ENCODE measurements at places on chromosomes 12 and 14. TPM values are rescaled to one million over a fixed set of nuclear protein-coding genes. Genes with fewer than 3 reads are reported as not detected.

The CRIP1 gene
- 2.5 TPM for total RNA-seq

The ACVRL1 gene
- 395 TPM for total RNA-seq

The PLEKHG3 gene
- 31.4 TPM for total RNA-seq

The SLC17A8 gene
- total RNA-seq = not detected

The ETFRF1 gene
- 10.1 TPM for total RNA-seq

- H3K27ac ChIP-seq = no peak overlapping the region
- DNase-seq = no peak
- no peak overlapping the region for H3K4me3 ChIP-seq
- H3K36me3 ChIP-seq = peaks cover 3% of the 10 kb centered on the region
These were observed 11.3 kb upstream of the RABGGTA start for GRCh38 chr14:24282736-24283135.

DNA sequence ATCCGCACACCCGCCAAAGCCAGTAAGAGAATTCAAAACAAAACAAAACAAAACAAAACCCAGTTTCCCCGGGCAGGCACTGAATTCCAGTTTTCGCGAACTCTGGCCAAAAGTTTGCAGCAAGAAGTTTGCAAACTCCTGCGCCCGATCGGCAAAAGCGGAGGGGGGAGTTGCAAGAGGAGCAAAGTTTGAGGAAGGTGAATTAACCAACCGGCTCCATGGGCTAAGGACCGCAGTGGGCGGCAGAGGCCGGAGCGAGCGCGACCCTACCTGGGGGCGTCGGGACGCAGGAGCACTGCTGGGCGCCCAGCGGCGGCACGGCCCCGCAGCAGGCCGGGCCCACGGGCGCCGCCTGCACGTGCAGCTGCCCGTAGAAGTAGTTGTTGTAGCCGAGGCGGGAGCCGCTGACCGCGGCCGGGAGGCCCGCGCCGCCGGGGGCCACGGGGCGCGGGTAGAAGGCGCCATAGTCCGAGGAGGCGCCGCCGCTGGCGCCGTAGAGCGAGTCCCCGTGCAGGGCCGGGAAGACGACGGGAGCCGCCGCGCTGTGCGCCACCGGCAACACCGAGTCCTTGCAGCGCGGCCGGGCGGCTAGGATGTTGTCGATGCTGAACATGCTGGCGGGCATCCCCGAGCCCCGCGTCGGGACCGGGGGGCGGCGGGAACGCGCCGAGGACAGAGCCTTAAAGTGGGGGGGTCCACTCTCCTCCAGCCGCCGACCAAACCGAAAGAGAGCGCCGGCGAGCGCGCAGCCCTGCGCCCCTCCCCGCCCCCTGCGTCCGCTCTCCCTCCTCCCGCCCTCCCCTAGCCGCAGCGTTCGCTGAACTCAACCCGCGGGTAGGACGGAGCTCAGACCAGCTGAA lies at the start of gene GSC:
Gene GSC (minus strand): TSS at position 723 of the 860 bp plus-strand sequence. CDS start 98 bp downstream, at position 625.
- no peaks in the 10 kb centered on the region for H3K36me3 ChIP-seq
- peaks cover 36% of the 10 kb centered on the region for H3K27me3 ChIP-seq
- H3K4me3 ChIP-seq = peak within 1 kb of the TSS; percentile 71

- H3K27me3 ChIP-seq = peaks cover 4% of the 10 kb centered on the region
- H3K4me1 ChIP-seq = peaks cover 2% of the 10 kb centered on the region
- H3K4me3 ChIP-seq = no peak overlapping the region
- no peaks in the 10 kb centered on the region for H3K36me3 ChIP-seq
These were observed 48.4 kb downstream of the ESRRB start for GRCh38 chr14:76424359-76424758.

DNA sequence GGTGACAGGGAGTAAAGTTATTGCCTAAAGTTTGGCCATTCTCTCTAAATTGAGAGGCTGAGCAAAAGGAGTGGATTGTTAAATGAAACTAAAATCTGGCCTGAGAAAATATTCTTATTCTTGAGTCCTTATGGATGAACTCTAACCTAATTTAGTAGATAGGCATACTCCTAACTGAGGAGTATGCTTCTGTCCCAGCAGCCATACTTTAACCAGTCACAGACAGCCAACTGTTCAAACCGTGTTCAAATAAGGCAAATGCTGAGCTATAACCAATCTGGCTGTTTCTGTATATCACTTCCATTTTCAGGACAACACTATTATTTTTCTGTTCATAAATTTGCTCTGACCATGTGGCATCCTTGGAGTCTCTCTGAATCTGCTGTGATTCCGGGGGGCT lies 75.9 kb upstream of the RERGL start:
- no peak overlapping the region for H3K27ac ChIP-seq
- H3K36me3 ChIP-seq = no peaks in the 10 kb centered on the region
- no peaks in the 10 kb centered on the region for H3K27me3 ChIP-seq

DNA sequence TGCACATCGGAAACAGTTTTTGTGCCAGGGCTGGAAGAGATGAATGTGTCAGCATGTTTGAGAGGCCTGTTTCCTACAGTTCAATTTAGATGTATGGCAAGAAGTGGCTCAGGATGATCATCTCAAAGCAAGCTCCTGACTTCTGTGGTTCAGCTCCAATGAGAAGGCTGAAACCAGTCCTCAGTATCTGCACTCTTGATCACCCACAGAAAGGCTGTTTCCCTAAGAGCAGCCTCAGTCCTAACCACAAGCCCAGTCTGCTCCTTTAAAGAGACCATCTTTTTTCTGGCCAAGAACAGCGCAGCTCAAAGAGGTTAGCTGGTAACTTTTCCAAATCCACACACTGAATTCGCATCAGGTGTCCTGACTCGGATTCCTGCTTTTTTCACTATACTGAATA lies 19.2 kb downstream of the CSRP2 start:
- no peak for DNase-seq
- no peak overlapping the region for H3K27ac ChIP-seq
- H3K4me1 ChIP-seq = no peaks in the 10 kb centered on the region
- H3K27me3 ChIP-seq = peaks cover 6% of the 10 kb centered on the region

GRCh38 chr12:120013659-120014380 lies 24.8 kb downstream of the BICDL1 start:
- H3K4me1 ChIP-seq = peaks cover 5% of the 10 kb centered on the region
- no peak for DNase-seq
- no peaks in the 10 kb centered on the region for H3K27me3 ChIP-seq
- H3K27ac ChIP-seq = no peak overlapping the region
- H3K4me3 ChIP-seq = no peak overlapping the region

GRCh38 chr14:68047906-68048305 lies 228.3 kb downstream of the RAD51B start:
- H3K27me3 ChIP-seq = no peaks in the 10 kb centered on the region
- no peaks in the 10 kb centered on the region for H3K4me1 ChIP-seq
- H3K4me3 ChIP-seq = no peak overlapping the region
- H3K27ac ChIP-seq = no peak overlapping the region
- DNase-seq = no peak
- no peaks in the 10 kb centered on the region for H3K36me3 ChIP-seq

The RNASE8 gene
- not detected for total RNA-seq

GRCh38 chr12:68454892-68455291 lies 122.7 kb upstream of the MDM1 start:
- H3K4me1 ChIP-seq = peaks cover 34% of the 10 kb centered on the region
- no peaks in the 10 kb centered on the region for H3K36me3 ChIP-seq
- H3K27ac ChIP-seq = peak overlapping the region; percentile 90

GRCh38 chr14:64934338-64934929 lies 8.1 kb downstream of the GPX2 start:
- H3K27me3 ChIP-seq = peaks cover 2% of the 10 kb centered on the region
- H3K36me3 ChIP-seq = peaks cover 13% of the 10 kb centered on the region
- H3K4me3 ChIP-seq = peak overlapping the region; percentile 37
- peaks cover 14% of the 10 kb centered on the region for H3K4me1 ChIP-seq

DNA sequence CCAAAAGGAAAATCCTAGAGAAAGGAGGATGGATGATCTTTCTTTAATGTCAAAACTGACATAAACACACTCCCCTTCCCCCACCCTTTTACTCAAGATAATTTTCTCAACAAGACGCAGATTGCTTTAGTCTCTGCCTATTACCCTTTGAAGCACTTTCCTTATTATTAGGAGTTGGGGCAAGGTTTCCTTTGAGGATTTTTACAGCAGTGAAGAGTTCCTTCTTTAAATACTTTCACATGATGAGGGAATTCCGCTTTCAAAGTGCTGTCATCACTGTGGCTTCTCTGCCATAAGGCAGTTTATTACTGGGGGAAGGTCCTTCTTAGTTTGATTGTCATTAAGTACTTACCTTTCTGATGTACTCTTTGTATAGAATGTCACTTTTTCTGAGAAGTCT lies 172.1 kb downstream of the MSRB3 start:
- no peaks in the 10 kb centered on the region for H3K36me3 ChIP-seq
- H3K4me1 ChIP-seq = peaks cover 7% of the 10 kb centered on the region
- H3K4me3 ChIP-seq = no peak overlapping the region

- no peak overlapping the region for H3K4me3 ChIP-seq
- peaks cover 6% of the 10 kb centered on the region for H3K36me3 ChIP-seq
- DNase-seq = peak; percentile 68
These were observed 2.7 kb downstream of the CMTM5 start for GRCh38 chr14:23379366-23380196.

DNA sequence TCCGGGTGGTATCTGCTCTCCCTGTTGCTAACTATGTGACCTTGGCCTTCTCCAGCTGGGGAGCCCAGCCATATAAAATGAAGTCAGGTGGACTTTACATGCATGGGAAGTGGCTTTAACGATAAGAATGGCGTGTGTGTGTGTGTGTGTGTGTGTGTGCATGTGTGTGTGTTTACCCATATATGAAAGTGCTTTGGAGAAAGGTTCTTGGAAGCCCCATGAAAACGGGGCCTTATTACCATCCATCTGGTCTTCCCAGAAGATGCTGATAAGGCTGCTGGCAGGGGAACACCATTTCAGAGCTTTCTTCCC lies 94.8 kb downstream of the LRRC74A start:
- no peak overlapping the region for H3K27ac ChIP-seq
- H3K27me3 ChIP-seq = peaks cover 4% of the 10 kb centered on the region
- H3K4me3 ChIP-seq = no peak overlapping the region
- no peak for DNase-seq
- no peaks in the 10 kb centered on the region for H3K36me3 ChIP-seq

- no peaks in the 10 kb centered on the region for H3K27me3 ChIP-seq
- H3K27ac ChIP-seq = no peak overlapping the region
- DNase-seq = no peak
- H3K4me3 ChIP-seq = peak overlapping the region; percentile 8
- H3K36me3 ChIP-seq = peaks cover 47% of the 10 kb centered on the region
- H3K4me1 ChIP-seq = no peaks in the 10 kb centered on the region
These were observed 29.6 kb upstream of the SLC6A13 start for GRCh38 chr12:292186-292585.
